ENCODE measurements at places on chromosomes 2 and 18.

DNA sequence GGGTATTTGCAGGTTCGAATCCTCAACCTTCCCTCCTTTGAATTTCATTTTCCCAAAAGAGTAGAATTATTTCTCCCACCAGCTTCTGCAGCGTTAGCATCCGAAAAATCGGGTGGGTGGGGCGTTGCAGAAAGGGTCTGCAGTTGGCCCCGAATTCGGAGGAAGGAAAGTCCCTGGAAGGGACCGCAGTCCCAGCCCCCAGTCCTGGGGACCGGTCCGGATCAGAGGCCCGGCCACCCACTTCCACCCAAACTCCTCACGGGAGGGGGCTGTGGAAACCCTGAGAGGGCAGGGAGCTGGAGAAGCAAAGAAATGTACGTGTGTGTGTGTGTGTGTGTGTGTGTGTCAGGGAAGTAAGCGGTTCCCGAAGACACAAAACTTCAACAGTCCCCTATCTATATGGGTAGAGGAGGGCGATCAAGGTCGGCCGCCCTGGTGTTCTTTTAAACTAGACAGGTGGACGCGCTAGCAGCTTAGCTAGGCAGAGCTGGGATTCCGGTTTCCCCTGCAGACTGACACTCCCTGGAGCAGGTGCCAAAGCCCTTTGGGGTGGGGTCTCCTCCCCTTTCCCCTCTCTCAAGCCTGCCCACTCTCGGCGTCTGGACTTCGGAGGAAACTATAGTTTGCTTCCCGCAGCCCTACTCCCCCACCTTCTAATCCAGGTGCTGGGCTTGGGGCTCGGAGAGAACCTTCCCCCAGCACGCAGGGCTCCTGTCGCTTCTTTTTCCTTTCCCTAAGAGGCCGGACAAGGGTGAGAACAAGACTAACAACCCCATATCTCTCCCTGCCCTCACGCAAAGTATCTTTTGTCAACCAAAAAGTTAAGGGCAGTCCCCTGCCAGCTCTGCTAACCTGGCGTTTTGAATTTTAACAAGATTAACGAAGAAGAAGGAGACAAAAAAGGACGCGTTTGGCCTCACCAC lies 4.8 kb upstream of the ONECUT2 start:
- no peak for DNase-seq

- DNase-seq = no peak
Observed at GRCh38 chr2:126843081-126843480, 55.6 kb upstream of the TEX51 start.

DNA sequence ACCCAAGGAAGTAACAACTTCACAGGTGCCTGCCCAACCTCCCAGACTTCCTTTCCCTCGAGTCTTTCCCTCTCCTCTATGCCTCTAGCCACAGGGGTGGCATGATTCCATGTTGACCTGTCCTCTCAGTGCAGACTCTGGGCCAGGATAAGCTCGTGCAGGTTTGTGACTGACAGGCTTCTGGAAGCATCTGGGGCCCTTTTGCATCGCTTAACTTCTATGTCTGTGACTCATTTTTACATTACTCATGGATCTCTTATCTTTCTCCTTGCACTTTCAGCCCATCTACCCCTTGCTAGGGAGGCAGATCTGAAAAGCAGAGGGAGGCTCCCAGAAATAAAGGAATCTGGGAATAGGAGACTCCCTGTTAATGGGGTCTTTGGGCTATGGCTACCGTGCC lies 98.5 kb upstream of the RIOK3 start:
- DNase-seq = no peak

DNA sequence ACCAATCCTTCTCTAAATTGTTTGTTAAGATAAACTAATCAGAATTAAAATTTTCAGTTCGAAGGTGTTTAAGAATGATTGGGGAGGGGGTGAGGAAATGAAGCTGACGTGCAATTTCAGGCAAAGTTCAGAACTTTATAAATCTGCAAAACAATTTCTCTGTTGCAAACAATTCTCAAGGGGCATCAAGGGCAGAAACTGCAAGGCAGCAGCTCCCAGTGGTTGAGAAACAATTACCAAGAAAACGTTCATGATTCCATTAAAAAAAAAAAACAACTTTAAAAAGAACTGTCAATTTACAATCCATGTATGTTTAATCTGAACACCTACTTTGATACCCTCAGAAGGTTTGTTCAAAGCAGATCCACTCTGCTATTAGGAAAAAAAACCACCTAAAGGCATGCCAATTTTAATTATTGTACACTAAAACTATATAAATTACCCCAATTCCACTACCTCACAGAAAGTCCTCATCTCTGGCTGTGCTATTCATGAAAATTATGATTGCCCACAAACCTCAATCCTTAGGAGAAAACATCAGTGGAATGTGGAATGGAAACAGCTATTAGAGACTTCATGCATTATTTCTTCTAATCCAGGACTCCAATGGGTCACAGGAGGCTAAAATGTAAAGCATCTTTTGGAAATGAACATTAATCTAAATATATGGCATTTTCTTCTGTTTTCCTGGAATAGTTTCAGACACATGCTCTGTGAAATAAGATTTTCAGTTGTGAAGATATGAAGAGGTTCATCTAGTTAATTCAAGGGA lies 119.9 kb upstream of the ACVR1C start:
- no peak for DNase-seq

- no peak for DNase-seq
Observed at GRCh38 chr2:115584507-115584906, 1142.1 kb downstream of the DPP10 start.

DNA sequence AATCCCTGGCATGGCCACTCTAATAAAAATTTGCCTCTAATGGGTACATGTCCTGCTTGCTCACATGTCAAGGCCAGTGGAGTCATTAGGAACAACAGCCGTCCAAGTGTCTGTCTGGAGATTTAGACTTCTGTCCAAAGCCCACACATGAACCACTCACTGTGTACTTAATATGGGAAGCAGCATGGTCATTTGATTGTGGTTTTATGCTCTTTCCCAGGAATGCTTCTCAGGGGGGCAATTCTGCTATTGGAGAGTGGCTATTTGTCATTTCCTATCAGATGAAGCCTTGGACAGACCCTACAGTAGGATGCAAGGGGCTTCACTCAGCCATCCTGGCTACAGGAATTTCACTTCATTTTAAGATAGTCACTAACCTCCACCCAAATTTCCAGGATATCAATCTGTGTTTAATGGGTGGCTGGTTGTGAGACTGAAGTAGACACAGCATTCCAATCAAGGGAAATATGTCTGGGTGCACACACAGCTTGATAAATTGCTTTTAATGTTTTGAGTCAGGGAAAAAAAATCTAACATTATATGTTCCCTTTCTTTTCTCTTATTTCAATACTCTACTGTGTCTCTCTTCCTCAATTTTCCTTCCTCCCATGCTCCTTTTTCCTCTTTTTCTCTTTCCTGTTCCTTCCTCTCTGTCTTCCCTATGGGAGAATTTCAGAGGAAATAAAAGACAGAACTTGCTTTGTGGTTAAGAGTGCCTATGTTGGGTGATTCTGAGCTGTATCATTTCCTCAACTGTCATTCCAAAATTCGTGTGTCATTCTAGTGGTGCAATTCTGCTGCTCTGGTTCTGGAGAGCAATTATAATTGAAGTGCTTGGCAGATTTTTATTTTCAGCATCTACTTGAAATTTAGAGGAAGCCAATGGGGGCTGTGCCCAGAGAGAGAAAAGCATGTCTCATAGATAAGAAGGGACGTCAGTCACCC lies 320.1 kb downstream of the OSR1 start:
- no peak for DNase-seq
